ENCODE measurements at places on chromosomes 3 and 15.
A peak's percentile ranks its signal among the peaks of the same experiment; 100 is the strongest.

- DNase-seq: no peak
These were observed 1.3 kb downstream of the GOLGA8A start for GRCh38 chr15:34436126-34436955.

DNA sequence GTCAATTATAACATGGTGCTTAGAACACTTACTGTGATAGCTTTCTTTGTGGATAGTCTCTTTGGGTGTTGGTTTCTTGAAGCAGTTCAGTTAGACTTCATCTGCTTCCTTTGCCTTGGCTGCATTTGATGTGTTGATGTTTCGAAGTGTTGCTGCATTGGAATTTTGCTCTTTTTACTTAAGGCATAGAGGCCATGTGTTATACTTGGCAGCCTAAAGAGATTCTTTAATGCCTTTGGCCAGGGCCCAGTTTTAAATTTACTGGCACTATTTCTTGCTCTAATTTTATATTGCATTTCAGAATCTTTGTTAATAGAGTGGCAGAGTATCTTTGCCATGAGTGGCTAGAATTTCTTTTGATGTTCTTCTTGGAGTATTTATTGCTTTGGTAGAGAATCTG lies 21.2 kb downstream of the NR1D2 start:
- no peak for DNase-seq

DNA sequence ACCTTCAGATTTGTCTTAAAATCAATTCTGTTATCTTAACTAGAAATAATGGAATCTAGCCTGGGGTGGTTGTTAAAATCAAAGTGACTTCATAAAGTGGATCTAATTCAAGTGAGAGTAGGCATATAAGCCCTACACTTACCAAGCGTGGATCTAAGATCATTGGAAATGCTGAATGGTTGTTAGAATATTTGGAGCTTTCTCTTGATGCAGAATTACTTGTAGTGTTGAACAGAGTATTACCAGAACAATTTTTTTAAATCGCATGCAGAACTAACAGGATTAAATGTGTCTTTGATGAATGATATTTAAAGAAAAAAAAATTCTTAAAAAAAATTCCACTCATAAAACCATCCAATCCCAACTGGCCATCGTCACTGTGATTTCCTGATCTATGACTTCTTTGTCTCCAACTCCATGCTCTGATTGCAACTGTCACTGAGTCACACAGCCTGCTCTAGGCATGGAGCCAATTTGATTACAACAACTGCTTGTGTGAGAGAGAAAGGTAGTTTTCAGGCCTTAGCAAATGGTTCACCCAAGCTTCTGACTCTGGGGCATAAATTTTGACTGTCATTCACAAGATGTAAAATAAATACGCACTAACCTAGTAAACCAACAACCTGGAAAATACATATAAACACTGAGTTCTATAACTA lies 25.9 kb upstream of the SPRED1 start:
- peak; percentile 30 for DNase-seq

- DNase-seq: no peak
These were observed 35.0 kb downstream of the CIP2A start for GRCh38 chr3:108554229-108554628.

- DNase-seq: no peak
These were observed 13.4 kb downstream of the WDR48 start for GRCh38 chr3:39065197-39065596.

DNA sequence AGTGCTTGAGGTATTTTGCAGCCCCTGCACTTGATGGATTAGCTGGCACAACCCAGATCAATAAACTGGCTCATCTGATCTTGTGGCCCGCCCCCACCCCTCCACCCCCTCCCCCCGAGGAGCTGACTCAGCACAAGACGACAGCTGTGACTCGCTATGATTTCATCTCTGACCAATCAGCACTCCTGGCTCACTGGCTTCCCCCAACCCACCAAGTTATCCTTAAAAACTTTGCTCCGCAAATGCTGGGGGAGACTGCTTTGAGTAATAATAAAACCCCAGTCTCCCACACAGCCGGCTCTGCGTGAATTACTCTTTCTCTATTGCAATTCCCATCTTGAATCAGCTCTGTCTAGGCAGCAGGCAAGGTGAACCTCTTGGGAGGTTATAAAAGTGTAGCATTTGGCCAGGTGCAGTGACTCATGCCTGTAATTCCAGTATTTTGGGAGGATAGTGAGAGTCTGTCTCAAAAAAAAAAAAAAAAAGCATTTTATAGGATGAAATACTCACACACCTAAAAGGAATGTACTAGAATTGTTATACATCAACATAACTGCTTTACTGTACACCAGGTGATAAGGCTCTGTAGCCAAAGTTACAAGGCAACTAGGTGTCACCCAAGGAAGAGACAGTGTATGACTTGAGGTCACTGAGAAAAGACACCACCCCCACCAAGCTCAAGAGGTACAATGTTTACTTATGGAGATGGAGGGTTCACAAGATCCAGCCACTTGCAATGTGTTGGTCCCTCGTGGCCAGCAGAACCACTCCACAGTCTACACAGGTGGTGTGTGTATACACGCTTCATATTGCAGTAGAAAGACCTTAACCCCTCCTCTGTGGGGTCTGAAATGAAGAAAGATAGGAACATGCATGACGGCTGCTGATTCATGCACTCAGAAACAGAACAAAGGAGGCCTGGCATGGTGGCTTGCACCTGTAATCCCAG lies 8.6 kb downstream of the ZNF445 start:
- no peak for DNase-seq

- DNase-seq: no peak
These were observed 6.2 kb downstream of the PAK6 start for GRCh38 chr15:40244961-40245523.

DNA sequence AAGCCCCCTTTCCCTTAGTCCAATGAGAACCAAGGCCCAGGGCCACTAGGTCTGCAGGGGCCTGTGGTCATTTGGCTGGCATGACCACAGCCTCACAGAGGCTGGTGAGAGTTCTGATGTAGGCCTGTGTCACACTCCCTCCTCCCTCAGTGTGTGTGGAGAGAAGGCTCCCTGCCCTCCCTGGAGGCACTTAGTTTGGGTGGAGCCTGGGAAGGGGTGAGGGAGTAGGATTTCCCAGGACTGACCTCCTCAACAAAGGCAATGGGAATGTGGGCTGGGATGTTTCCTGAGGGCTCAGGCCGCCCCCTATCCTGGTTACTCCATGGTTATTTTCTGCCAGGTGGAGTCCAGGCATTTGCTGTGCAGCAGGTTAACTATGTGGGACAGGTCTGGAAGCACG lies 7.6 kb downstream of the TEX264 start:
- DNase-seq: no peak

DNA sequence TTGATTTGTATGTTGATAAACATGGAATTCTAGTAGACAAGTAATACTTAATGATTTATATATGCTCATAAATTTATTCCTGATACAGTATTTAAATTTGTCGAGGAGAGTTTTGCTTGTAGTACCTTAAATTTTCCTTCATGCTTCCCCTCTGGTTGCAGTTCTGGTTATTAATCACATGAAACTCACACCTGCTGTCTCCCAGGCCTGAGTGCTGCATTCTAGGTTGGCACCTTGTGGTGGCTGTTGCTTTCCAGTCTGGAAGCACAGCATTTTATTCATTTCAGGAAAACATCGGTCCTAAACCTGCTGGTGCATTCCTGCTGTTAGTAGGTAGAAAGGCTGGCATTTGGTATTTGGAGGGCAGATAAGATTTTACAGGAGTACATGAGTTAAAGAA lies 44.9 kb downstream of the ATP1B3 start:
- no peak for DNase-seq

GRCh38 chr15:73894133-73894814 lies 20.9 kb downstream of the TBC1D21 start:
- no peak for DNase-seq

GRCh38 chr3:42224178-42224577 lies 41.8 kb downstream of the CCK start:
- no peak for DNase-seq

DNA sequence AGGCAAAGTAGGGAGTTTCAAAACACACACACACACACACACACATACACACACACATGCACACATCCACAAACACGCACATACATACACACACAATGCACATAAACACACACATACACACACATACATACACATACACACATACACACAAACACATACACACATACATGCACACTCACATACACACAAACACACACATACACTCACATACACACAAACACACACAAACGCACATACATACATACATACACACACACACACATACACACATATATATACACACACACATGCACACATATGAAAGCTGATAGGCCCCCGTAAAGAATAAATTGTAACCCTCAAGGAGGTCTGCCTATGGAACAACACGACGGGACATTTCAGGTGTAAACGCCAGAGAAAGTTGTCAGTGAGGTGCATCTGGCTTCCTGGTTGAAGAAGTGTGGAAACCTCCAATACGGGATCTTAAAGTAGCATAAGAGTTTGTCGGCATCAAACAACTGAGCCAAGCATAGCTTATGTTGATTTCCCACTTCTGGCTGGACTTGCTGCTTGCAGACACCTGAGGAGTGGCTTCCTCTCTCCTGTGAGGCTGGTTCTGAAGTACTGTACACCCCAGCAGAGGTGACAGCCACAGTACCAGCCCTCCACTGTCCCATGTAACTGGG lies 5.8 kb downstream of the RFTN1 start:
- DNase-seq: no peak

GRCh38 chr15:51377038-51377786 lies 35.8 kb downstream of the GLDN start:
- no peak for DNase-seq

- DNase-seq: no peak
These were observed 4.4 kb downstream of the GXYLT2 start for GRCh38 chr3:72892081-72892775.

DNA sequence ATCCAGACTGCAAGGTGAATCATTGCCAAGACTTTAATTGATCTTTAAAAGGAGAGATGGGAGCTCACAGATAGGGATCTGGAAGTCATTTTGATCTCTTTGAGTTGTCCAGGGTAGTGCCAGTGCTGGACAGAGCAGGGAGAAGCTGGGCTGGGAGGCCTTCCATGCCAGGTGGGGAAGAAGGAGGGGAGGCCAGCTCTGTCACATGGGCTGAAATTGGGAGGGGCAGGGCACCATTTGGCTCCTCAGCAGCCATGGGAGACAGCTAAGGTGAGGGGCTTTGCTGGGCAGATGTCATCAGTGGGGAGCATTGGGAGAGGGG lies 23.4 kb downstream of the SMAD6 start:
- DNase-seq: no peak

GRCh38 chr15:29849716-29850115 lies 27.4 kb upstream of the TJP1 start:
- no peak for DNase-seq

GRCh38 chr15:56929399-56929798 lies 11.0 kb downstream of the TCF12 start:
- no peak for DNase-seq

GRCh38 chr3:138009476-138010272 lies at the start of gene CLDN18:
Gene CLDN18 (plus strand): TSS chr3:138010165. CDS start chr3:138010226, 61 bp downstream.
- DNase-seq: no peak

GRCh38 chr15:39205506-39206371 lies 375.1 kb upstream of the THBS1 start:
- DNase-seq: no peak

DNA sequence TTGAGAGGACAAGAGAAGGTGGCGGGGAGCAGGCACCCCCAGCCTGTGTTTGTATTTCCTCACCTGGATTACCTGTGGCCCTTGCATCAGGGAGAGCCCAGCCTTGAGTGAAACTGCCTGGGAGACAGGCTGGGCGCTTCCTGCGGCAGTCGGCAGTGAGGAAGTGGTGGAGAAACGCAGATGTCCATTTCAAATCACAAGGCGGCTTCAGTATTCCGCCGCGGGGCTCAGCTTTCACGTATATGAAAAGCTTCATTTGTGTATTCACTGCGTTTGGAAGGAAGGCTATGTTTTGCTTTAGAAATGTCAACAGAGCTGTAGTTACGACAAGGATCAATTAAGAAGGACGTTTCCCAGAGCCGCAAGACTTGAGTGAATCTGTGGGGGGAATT lies 167.4 kb upstream of the CTDSPL start:
- DNase-seq: no peak

DNA sequence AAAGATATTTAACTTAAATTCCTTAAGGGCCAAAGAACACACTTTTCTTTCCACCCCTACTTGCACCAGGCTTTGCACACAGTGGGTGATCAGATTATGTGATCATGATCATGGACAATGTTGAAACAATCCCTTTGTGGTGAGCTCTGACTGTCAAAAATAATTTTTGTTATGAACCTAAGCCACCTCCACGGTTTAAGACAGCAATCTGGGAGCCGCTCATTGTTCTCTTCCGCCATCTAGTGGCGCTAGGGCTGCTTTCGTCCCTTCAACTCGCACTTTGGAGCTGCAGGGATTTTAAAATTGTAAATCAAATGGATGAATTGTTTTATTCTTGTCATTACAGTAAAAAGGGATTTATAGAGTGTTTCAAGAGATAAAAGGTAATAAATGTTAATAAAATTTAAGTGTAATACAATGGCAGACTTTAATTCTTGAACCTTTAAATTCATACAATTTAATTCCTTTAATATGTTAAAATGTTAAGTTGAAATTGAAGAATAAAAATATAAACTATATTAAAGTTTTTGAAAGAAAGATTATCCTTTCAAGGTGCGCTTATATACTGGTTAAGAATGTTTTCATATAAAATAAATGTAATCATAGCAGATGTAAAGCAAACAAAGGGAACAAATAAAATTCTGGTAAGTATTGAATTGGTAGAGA lies 45.3 kb upstream of the ARL6 start:
- peak; percentile 80 for DNase-seq

DNA sequence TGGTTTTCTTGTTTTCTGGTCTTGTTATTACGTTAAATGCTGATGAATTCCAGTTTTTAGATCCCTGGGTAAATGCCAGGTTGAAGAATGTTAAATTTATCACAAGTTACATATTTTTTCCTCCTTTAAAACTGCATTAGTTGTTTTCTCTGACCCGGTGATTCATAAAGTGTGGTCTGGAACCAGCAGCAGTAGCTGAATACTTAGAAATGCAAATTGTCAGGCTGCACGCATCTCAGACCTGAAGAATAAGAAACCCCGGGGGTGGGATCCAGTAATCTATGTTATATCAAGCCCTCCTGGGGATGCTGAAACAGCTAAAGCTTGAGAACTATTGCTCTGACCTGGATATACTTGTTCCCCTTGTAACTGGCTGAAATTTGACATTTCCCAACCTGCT lies 69.1 kb downstream of the PEX5L start:
- DNase-seq: no peak

DNA sequence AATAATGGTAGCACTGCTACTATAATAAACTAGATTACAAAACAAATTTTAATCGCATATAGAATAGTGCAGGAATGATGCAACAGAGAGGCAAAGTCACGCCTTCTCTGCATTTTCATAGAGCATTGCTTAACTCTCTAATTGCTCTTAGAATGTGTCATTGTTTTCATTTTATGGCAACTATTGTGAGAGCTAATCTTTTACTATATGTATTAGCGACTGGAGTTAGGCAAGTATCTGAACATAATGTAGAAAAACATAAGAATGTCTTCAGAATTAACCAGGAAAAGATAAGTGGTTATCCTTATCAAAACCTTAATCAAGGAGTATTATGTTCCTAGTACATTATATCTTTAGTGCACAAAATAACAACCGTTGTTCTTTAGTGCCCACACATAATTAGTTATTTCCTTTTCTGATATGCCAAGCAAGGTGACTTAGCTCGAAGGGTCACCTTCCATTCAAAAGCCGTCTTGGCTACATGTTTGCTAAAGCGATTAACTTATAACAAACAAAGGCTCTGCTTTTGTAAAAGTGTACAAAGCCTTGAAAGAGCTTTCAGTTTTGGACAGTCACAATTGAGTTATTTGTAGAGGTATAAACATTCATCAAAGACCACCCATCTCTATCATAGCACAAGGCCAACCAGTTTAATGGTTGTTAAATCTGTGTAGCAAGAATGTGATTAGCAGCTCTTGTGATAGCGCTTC lies 1328.9 kb downstream of the ROBO2 start:
- DNase-seq: no peak

All from NCI-H774 (cell line).